Stimulated activated CD4-positive, alpha-beta T cell treated with anti-CD3 and anti-CD28 coated beads, TNF-alpha, amount 100 ng/mL, for 1 hour (primary cell): ENCODE measurements at places on chromosomes 7 and 10.

DNA sequence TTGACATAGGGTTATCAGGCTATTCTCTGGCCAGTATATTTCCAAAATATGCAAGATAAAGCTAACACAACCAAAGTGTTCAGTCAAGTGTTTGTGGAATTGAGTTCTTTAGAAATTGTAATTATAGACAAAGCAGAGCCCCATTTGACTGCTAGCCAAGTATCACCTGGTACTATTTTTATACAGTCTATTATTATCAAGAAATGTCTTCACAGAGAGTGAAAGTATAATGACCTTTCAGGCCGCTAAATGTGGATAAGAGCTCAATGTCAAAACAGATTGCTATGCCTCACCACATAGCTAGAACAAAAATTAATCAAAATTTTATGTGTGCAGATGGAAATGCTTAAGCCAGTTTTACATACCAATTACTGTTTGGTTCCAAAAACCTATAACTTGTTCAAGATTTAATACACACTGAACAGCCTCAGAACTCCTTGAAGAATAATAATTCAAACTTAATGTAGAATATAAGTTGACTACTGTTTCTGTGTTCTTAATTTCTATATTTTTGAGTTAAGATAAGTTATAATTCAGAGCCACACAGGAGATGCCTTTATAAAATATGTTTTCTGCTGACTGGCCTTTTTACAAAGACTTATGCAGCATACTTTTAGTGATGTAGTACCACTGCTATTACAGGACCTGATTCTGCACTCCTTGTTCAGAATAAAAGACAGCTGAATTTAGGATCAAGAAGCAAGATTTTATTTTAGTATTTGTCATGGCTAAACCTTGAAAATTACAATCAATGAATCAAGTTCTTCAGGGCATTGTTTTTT lies 31.0 kb downstream of the PRPS1L1 start:
- no peak for DNase-seq

- DNase-seq = no peak
Measured at GRCh38 chr10:117519879-117520278, 22.7 kb upstream of the EMX2 start.

- no peak for DNase-seq
Measured at GRCh38 chr7:118250860-118251494, 26.5 kb downstream of the ANKRD7 start.

GRCh38 chr7:34061149-34061548 lies 155.8 kb downstream of the BMPER start:
- no peak for DNase-seq

GRCh38 chr10:123761666-123762230 lies 95.6 kb downstream of the GPR26 start:
- DNase-seq = no peak

- no peak for DNase-seq
Measured at GRCh38 chr7:5320391-5320790, 37.6 kb downstream of the SLC29A4 start.
